ENCODE measurements at places on chromosomes 11 and 22. TPM values are rescaled to one million over a fixed set of nuclear protein-coding genes. Genes with fewer than 3 reads are reported as not detected.

The PANX2 gene
- 5.6 TPM for total RNA-seq

The TRIM51 gene
- total RNA-seq, result not detected

The ATF4 gene
- 353 TPM for total RNA-seq

The MMP10 gene
- total RNA-seq, result 0.96 TPM

The INCENP gene
- total RNA-seq, result 52.6 TPM

The DEFB131B gene
- total RNA-seq, result not detected

The DCHS1 gene
- total RNA-seq, result 0.09 TPM

The C11orf87 gene
- total RNA-seq, result 0.05 TPM

The OR10A2 gene
- not detected for total RNA-seq

The SYT12 gene
- total RNA-seq, result 22.6 TPM

The EFCAB6 gene
- total RNA-seq, result 0.41 TPM

The MDK gene
- total RNA-seq, result 18.6 TPM

The CHADL gene
- not detected for total RNA-seq

The SLC17A6 gene
- not detected for total RNA-seq

The SLC35C1 gene
- total RNA-seq, result 31.4 TPM

The OR10V1 gene
- not detected for total RNA-seq

The CCDC73 gene
- total RNA-seq, result not detected

The KRTAP5-8 gene
- total RNA-seq, result not detected

The MS4A6A gene
- not detected for total RNA-seq

The CNGA4 gene
- total RNA-seq, result 0.06 TPM

The IGSF22 gene
- total RNA-seq, result not detected

The RAB38 gene
- 0.98 TPM for total RNA-seq

The IGLL1 gene
- not detected for total RNA-seq

The MUC2 gene
- total RNA-seq, result 0.16 TPM

The E2F8 gene
- 5.6 TPM for total RNA-seq

The GLYAT gene
- total RNA-seq, result not detected

The MN1 gene
- 2.7 TPM for total RNA-seq

The BIRC2 gene
- total RNA-seq, result 39.8 TPM

The SLC5A1 gene
- 0.03 TPM for total RNA-seq

The CCDC87 gene
- 0.63 TPM for total RNA-seq

The KCNJ1 gene
- not detected for total RNA-seq

The OR51B4 gene
- not detected for total RNA-seq

The DDI1 gene
- not detected for total RNA-seq

The NAT10 gene
- 47.8 TPM for total RNA-seq

The HOATZ gene
- not detected for total RNA-seq

The CLTCL1 gene
- total RNA-seq, result 5.0 TPM

The PDE3B gene
- 1.9 TPM for total RNA-seq

The UCP3 gene
- total RNA-seq, result 0.89 TPM

The FOLH1 gene
- not detected for total RNA-seq

The PIWIL4 gene
- 0.22 TPM for total RNA-seq

The NLRP14 gene
- not detected for total RNA-seq

The KIF18A gene
- total RNA-seq, result 18.9 TPM

The ANKK1 gene
- not detected for total RNA-seq

The OR5B21 gene
- total RNA-seq, result not detected

The OR6T1 gene
- not detected for total RNA-seq

The SLC25A17 gene
- total RNA-seq, result 23.7 TPM

The OR4D5 gene
- not detected for total RNA-seq

The SYT13 gene
- total RNA-seq, result 6.5 TPM

The BCO2 gene
- total RNA-seq, result 1.2 TPM

The FAM76B gene
- total RNA-seq, result 6.6 TPM

The NRGN gene
- 6.0 TPM for total RNA-seq

The GTSE1 gene
- total RNA-seq, result 35.3 TPM

The LRRC51 gene
- total RNA-seq, result 9.3 TPM

The FUT4 gene
- 2.6 TPM for total RNA-seq

Data from A549 treated with Hydrocortisone at 1 μM for 4 hours (cell line).